ENCODE measurements at places on chromosomes 4 and X.

DNA sequence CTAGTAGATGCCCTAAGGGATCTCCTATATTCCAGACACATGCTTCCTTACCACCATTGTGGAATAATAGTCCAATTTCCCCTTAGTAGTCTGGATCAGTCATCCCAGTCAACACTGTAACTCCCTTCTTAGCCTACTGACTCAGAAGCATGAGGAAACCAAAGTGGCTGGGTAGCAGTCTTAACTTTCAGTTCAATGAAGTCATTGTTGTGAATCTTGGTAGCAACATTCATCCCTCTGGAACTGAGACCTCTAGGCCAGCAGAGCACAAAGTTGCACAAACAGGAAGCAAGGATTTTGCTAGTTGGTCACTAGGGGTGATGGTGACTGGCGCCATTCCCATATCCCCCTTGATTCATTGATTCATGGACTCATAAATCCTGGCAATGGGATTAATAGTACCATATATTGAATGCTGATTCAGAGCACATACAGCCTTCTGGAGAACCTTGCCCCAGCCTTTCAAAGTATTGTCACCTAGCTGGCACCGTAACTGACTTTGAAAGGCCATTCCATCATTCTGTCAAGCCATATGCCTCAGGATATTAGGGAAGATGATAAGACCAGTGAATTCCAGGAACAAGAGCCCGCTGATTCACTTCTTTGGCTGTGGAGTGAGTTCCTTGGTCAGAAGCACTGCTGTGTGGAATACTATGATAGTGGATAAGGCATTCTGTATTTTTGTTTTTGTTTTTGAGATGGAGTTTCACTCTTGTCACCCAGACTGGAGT, 19.7 kb upstream of the GPAT3 start:
- no peak for DNase-seq

DNA sequence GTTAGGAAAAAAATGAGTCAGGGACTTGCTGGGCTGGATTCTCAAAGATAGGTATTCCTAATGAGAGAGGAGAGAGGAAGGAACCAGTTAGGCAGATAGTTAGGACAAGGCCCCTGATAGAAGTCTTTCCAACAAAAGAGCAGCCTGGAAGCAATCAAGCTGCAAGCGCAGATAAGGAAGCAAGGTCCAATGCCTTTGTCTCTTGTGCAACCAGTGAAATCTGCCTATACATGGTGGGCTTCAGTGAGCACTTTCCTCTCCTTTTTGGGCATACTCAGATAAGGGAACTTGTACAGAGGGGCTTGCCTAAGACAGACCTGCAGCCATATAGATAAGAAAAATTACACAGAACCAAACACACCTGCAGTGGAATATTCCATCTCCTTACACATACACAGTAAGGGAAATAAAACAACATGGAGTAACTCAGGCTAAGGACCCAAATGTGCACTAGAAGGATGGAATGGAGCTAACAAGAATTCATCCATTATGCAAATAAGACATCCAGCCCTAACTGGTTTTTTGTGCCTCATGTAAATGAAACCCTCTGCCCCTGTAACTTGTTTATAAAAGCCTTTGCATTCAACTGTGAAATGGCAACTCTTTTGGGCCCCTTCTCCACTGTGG, 68.8 kb downstream of the PCDH18 start:
- no peak for DNase-seq

- DNase-seq: no peak
Observed at GRCh38 chr4:25299476-25300203, 12.9 kb upstream of the ZCCHC4 start.

DNA sequence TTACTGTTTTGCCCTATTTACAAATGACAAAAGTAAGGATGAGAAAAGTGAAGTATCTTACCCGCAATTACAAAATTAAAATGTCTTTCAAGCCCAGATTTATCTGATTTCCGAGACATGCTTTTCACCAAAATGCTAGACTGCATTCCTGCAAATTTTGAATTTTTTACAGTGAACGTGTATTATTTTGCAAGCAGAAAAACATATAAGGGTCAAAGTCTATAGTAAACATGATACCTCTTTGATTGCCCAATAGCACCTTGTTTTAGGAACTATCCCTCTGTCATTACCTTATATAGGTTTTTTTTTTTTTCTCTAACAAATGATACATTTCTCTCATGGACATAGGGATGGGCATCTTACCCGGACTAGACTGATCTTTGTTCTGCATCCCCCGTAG, 134.2 kb upstream of the RAP2C start:
- DNase-seq: no peak

DNA sequence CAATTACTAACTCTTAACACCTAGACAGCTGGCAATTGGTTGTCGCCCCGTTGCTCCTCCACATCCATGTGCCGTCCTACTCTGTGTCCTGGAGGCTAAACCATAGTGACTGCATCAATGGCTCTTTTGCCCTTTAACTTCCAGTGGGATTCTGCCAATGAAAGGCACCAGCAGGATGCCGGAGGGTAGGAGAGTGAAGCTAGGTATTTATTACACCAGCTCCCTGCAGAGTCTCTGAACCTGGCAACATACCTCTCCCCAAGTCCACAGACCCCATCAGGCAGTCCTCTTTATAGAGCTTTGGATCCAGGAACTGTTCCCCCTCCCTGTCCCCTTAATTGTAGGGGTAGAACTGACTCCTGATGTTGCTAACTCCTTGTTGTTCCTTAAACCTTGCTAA, 426.8 kb downstream of the HNRNPD start:
- DNase-seq: no peak

DNA sequence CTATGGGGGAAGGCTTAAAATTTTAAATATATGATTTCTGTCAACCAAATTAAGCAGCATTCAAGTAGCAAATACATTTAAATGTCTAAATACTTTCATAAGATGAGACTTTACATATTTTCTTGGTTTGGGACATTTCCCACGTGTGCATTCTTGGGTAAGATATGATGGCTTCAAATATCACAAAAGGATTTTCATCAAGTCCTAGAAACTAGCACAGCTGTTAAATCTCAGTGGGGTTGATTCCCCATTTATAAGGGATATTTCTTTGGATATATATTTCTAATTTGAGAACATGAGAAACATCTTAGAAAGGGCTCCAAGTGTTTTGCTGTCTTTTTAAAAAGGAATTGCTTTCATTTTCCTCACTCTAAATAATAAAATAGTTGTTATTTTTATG, 90.2 kb downstream of the P2RY10 start:
- DNase-seq: no peak

DNA sequence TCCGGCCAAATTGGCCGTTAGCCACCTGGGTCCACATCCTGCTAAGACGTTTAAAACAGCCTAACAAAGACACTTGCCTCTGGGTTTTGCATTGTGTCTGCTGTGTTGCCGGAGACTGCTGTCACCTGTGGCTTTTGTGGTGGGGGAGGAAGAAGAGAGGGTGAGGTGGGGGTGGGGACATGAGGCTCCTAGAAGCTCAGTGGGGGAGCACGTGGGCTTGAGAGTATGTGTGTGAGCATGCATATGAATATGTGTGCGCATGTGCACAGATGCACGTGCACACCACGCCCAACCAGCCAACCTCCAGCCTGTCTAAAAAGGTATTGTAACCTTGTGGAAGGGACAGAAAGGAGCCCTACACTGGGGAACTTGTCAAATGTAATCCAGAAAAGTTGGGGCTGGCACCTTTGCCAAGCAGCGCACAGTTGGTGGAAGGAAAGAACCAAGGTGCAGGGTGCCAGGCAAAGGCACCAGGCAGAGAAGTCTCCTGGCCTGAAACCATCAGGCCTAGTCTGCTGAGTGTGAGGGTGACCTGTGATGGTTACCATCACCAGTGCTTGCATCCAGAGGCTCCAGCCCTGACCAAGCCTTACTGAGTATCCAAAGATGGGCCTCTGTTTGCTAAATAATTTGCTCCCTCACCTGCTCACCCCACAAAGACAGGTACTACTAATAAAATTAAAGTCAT, 10.1 kb upstream of the SASH3 start:
- no peak for DNase-seq

DNA sequence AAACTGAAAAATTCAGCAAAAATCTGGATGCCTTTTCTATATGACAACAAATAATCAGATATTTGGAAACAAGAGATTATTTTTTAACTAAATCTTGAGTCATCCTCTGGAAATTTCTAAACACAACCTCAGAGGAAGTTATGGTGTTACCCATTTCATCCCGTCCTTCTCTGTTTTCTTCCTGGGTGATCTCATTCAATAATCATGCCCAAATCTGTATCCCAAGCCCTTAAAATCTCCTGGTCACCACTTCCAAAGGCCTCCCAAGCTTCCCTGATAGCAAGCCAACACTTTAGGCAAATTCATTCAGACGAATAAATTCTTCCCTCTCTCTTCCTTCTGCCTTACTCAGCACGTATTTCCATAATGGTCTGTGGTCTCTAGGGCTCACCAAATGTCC, 9.7 kb upstream of the SORCS2 start:
- DNase-seq: no peak

- no peak for DNase-seq
Observed at GRCh38 chr4:70885174-70885573, 17.0 kb upstream of the MOB1B start.

GRCh38 chr4:127810551-127810950, 28.4 kb downstream of the HSPA4L start:
- no peak for DNase-seq

- no peak for DNase-seq
Observed at GRCh38 chr4:185357733-185358440, 37.8 kb downstream of the LRP2BP start.

DNA sequence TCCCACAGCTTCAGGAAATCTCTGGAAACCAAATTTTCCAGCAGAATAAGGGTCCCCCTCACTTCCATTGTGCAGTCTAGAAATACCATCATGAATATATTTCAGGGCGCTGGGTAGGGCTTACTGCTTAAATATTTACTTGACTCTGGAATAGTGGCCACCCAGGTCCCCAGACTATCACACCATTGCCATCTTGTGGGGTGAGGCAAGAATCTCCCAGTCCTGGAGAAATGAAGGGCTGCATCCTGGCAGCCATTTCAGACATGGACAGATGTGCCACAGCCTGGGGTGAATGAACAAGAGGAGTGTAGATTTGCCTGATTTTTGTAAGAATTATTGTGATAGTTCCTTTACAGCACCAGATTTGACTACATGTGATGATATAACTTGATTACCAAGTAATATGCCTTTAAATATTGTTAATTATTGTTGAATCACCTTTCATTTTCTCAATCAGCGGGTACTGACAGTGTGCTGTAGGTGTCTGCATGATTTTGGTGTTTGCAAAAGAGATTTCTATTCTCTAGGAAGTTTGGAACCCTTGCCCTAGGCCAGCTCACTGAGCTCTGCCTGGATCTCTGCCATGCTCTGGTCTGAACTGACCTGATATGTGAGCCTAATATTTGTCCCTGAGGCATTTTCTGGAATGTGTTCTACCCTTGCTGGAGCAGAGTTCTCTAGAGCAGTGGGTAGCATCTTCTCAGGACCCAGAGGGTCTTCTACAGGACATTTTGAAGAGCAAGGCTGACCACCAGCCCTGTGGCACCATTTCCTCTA, 183.4 kb downstream of the KIT start:
- no peak for DNase-seq

DNA sequence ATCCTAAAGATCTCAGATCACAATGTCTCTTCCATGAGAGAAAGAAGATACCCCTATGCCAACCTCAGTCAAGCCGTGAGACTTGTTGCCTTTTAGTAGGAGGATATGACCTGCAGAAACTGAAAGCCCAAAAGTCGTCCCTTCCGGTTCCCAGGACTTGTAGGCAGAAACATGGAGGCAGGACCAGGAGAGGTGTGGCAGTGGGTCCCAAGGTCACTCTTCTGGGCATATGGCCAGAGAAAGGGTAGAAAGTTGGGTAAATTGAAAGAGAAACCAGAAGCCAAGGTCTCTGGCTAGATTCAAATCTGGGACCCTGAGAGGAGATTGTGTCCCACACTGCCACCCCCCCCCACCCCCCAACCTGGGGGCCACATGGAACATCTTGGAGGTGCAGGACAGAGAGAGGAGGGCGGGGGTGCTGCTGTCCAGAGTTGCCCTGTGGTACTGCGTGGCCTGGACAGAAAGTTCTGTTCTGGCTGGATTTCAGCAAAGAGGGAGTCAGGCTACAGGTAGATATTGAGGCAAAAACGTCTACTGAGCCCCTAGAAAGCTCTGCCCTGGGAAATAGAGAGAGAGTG, 55.4 kb downstream of the DDX3X start:
- no peak for DNase-seq

- DNase-seq: no peak
Observed at GRCh38 chrX:66015900-66016689, 23.8 kb downstream of the VSIG4 start.

- DNase-seq: no peak
Observed at GRCh38 chr4:146852360-146852759, 93.3 kb downstream of the TTC29 start.

- DNase-seq: no peak
Observed at GRCh38 chr4:183842129-183842528, 63.0 kb upstream of the STOX2 start.

DNA sequence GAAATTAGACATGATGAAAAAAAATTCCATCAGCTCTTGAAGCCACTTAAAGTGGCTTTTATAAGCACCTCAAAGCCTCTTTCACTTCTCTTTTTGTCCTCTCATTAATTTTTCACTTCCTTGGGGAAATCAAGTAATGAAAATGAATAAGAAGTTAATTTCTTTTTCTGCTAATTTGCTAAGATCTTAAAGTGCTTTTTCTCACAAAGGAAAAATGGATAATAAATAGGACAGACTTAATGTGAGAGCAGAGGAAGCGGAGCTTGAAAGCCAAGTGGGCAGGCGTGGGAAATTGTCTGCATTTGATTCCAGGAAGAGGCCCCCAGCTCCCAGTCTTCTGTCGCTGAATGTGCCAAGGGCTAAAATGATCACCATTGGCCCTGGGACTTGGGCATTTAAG, 28.6 kb downstream of the CDS1 start:
- no peak for DNase-seq

- DNase-seq: peak; percentile 34
Observed at GRCh38 chr4:95165926-95166524, 382.7 kb downstream of the UNC5C start.

- no peak for DNase-seq
Observed at GRCh38 chrX:97619499-97619898, 735.8 kb downstream of the RPA4 start.

DNA sequence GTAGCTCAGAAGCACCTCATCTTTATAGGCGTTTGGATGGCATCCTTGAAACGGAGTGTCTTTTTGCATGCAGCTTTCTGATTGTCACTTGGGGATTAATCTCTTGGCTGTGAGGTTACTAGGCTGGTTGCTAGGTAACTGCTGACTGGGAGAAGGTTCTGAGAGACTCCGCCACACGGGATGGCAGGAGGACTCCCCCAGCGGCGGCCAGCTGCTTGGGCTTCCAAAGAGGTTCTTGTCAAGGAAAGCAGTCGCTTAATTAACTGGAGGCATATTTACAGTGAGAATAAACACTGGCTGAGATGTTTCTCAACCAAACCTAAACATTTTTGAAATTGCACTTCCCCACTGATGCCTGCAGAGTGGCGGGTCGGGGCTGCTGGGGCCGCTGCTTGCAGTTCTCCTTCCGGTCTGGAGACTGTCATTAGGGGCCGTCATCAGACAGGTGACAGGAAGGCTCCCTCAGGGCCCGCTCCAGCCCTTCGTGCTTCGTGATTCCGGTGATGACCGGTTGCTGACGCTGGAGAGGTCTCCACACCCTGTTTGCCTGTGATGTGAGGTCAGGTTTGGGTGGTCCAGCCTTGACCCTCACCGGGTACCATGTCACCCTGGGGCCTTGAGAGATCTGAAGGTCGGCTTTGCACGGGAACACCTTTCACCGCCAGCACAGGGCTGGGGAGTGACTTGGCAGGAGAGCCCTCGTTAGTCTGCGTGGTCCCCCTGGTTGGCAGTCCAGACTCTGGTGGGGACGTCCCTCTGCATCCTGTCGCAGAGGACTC, 9.1 kb downstream of the NSG1 start:
- DNase-seq: peak; percentile 62

- no peak for DNase-seq
Observed at GRCh38 chr4:7428261-7429068, 6.3 kb downstream of the PSAPL1 start.

- DNase-seq: peak; percentile 67
Observed at GRCh38 chr4:38752941-38753806, 29.6 kb downstream of the TLR10 start.
